Stimulated activated CD4-positive, alpha-beta T cell treated with anti-CD3 and anti-CD28 coated beads, Interleukin-4, amount 100 ng/mL, for 48 hours (primary cell): ENCODE measurements at places on chromosomes 5 and 9.

DNA sequence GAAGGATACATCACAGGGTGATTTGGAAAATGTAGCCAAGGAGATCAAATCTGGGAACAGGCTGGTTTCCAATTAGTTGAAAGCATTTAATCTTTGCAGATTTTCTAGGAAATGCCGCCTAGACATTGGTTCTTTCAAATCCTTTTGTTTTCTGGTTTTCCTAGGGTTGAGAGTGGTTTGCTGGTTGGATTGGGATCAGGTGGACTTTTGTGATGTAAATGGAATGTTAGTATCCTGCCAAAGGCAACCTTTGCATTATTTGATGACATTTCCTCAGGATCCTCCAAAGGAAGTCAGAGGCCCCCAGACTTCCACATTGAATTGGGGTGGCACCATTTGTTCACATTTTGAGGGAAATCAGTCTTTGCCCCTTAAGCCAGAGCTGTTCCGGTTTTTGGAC is 245.5 kb upstream of the RPS23 start:
- no peak for DNase-seq

- no peak for DNase-seq
Measured at GRCh38 chr5:162529886-162530285, 462.3 kb downstream of the GABRG2 start.

DNA sequence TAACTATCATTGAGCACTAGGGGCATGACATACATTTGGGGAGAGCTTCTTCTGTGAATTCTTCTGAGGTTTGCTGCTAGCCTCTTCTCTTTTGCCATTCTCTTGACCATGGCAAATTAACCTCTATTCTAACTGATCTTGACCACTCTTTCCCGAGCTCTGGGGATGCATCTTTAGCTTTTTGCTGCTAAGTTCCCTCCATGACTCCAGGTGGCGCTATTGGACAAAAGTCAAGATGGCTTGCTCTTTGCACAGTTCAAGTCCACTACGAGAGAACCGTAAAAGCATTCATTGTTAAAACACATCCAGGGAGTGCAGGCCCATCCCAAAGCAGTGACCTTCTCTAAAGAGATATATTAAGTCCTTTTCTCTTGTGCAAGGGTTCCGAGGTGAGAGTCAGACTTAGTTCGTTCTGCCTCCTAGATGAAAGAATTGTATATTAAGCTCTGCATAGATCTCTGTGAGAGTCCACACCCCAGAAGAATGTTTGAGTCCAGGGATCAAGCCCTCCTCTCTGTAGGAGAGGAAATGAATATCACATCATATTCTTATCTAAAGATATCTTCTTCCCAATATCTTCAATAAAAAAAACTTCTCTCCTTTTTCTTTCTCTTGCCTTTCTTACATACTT is 1152.9 kb upstream of the CDH6 start:
- DNase-seq, result no peak

DNA sequence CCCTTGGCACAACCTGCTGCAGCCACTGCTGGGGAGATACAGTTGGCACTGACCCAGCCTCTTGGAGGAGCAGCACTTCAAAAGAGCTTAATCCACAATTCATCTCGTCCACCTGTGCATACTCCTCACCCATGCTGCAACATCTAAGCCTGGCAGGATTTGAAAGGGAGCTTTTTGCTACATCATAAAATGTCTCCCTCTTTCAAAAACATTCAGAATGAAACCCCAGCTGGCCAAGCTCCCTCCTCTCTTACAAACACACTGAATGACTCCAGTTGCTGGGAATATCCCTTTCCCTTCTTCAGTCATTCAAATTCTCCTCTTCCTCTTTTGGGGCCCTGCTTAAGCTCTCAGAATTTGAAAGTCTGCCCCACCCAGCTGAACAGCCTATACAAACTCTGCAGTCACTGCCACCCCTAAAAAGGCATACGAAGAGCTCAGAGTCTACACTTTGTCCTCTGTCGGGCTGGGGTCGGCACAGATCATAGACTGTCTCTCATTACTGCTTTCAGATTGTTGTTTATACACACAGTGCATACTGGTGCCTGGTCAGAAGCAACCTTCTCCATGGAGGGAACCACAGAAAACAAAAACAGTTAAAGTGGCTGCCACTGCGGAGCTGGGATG is 8.8 kb upstream of the C5orf15 start:
- no peak for DNase-seq

DNA sequence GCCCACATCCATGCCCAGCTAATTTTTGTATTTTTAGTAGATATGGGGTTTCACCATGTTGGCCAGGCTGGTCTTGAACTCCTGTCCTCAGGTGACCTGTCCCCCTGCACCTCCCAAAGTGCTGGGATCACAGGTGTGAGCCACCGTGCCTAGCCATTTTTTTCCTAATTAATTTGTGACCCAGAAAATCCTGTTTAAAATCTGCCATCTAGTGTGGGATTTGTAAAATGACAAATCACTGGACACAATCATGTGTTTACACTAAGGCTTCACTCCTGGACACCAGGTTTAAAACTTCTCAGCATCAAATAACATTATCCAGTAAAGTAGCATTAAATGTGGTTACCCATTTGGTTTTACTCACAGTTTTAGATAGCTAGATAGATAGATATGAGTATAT is 18.6 kb upstream of the KDM4C start:
- DNase-seq, result no peak

- no peak for DNase-seq
Measured at GRCh38 chr9:98084396-98084795, 27.9 kb downstream of the NANS start.

- no peak for DNase-seq
Measured at GRCh38 chr5:39979-40583, 51.9 kb upstream of the PLEKHG4B start.

- no peak for DNase-seq
Measured at GRCh38 chr9:93698140-93698908, 121.9 kb downstream of the PHF2 start.

GRCh38 chr9:136318111-136318775 is 9.1 kb upstream of the GPSM1 start:
- DNase-seq, result no peak

- DNase-seq, result no peak
Measured at GRCh38 chr5:136192015-136192525, 892 bp downstream of the SMIM32 start.

- no peak for DNase-seq
Measured at GRCh38 chr9:21502586-21502985, 20.5 kb upstream of the IFNE start.

DNA sequence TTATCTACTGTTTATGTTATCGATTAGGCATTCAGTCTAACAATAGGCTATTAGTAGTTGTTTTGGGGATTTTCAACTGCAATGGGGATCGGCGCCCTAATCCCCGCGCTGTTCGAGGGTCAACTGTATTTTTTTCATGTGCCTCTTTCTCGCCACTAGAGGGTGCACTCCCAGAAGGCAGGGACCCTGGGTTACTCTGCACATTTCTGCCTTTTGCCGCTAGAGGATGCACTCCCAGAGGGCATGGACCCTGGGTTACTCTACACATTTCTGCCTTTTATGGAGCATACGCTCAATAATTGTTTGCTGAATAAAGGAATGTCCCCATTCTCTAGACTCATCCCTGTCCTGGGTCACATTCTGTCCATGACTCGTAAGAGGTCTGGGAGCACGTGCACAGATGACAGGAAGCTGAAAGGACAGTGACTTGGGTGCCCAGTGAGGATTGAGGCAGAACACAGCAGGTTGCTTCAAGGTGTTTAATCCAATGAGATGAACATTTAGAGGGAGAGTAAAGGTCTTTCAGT is 27.9 kb upstream of the RECK start:
- DNase-seq, result peak; percentile 43

DNA sequence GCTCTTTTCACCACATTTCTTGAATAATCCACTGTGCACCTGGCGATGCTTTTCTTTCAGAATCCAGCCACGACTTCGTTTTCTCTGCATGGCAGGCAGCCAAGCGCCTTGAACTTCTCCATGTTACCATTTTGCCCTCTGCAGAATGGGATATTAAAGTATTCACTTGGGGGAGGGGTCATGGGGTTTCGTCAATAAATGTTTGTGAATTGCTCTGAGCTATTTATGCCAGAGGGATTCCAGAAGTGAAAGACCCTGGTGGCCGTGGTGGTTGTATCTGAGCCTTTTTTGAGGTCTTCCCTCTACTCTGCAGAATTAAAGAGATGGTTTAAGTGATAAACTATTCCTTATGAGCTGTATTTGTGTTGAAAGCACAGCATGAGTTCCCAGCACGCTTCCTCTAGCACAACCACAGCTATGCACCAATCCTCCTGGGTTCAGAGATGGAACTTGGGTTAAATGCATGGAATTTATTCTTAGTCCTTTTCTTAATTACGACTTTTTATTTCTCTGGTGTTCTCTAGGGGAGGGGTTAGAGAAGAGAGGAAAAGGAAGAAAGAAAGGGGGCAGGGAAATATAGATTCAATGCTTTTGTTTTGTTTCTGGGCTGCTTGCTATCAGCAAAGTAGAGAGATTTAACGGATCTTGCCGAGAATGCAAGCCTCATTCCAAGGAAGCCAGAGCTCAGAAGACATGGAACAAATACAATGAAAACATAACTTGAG is 478.2 kb upstream of the TNC start:
- no peak for DNase-seq

DNA sequence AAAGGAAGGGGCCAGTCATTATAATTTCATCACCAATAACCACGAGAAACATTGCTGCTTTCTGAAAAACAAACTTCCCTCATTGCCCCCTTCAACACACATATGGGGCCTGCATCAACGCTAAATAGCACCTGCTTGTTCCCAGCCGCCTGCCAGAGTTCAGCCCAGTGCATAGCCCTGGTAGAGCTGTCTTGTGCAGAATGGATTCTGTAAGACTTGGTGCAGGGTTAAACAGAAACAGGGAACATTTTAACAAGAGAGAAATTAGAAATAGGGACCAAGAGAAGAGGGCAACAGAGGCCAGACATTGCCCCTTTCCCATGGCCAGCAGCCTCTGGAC is 56.7 kb downstream of the UBE2QL1 start:
- no peak for DNase-seq

GRCh38 chr5:8048920-8049319 is 180.0 kb downstream of the MTRR start:
- no peak for DNase-seq
